ENCODE measurements at places on chromosomes 1 and 21.

- DNase-seq = no peak
Measured at GRCh38 chr1:226741009-226741408, 1.9 kb upstream of the ITPKB start.

DNA sequence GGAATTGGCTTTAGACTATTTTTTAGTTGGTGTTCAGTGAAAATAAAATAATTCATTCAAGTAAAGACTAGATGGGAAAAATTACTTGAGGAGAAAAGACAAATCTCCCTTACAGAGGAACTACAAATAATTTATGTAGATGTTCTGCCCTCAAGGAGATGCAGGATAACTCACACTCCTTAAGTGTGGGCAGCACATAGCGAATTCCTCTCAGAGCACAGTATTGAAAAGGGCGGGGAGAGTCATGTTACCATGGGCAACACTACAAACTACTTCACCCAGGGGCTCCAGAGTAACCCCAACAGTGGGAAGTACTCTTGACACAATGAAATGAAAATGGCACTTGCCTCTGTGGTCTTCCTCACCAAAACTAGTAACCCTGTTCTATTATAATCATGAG, 20.6 kb upstream of the LAMC2 start:
- no peak for DNase-seq

GRCh38 chr1:86089765-86090164, 66.8 kb downstream of the COL24A1 start:
- no peak for DNase-seq

GRCh38 chr1:114274621-114275317, 121.1 kb upstream of the SYT6 start:
- DNase-seq = no peak

DNA sequence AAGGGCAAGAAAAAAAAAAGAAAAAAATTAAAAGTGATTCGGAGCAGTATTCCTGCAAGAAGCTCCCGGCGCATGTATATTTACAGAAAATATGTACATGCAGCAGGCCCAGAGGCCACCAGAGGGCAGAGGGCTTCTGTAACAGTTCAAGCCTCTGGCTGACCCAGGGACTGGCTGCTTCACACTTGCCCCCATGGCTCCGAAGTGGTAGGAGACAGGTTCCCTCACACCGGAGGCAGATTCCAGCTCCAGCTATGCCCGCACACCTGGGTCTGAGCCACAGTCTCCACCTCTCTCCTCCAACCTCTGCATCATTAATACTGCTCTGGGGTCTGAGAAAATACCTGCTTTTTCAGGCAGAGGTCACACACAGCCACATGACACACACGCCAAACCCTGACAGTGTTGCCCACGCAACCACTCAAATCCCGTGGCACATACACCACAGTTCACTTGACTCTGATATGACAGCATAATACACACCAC, 2.2 kb upstream of the ARHGAP30 start:
- no peak for DNase-seq

Measured in NCI-H1048 (cell line).